ENCODE measurements at places on chromosomes 3 and 15.
A peak's percentile ranks its signal among the peaks of the same experiment; 100 is the strongest.

DNA sequence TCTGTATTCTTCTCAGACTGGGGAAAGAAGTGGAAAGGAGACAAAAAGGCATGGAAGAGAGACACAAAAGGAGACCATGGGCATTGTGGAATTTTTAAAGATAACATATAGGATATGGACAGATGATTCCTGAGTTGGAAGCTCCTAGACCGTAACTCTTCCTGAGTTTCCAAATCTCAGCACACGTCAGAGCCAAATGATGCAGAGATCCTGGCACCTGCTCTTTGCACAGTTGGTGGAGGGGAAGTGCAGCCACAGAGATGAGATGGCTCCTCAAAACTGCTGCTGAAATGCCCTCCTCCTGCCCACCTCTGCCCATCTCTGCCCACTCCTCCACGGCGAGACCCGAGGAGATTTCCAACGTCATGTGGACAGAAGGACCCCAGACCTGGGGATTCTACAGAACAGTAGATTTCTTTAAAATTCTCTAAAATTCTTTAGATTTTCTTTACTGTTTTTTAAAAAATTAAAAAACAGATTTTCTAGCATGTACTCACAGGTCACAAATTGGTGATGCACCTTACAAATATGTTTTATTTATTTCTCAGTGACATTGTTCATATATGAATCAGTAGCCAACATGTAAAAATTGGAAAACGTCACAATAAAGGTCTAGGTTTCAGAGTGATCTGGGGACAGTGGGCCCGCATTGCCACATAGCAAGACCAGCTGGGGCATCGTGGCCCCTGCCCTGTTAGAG, 8.1 kb downstream of the CPN2 start:
- no peak for DNase-seq

DNA sequence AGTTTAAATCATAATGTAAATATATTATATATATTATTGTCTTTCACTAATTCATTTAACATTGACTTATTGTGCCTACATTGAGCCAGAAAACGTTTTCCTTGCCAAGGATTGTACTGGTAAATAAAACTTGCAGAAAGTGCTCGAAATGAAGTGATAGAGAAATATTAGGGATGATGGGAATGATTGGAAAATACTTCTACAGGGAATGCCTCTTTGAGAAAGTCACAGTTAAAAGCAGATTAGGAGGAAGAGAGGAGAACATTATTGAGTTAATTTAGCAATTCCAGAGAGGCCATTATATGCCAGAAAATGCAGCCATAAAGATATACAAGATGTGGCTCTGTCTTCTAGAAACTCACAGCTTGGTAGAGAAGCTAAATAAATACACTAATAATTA, 560.0 kb upstream of the KCNMB2 start:
- no peak for DNase-seq

DNA sequence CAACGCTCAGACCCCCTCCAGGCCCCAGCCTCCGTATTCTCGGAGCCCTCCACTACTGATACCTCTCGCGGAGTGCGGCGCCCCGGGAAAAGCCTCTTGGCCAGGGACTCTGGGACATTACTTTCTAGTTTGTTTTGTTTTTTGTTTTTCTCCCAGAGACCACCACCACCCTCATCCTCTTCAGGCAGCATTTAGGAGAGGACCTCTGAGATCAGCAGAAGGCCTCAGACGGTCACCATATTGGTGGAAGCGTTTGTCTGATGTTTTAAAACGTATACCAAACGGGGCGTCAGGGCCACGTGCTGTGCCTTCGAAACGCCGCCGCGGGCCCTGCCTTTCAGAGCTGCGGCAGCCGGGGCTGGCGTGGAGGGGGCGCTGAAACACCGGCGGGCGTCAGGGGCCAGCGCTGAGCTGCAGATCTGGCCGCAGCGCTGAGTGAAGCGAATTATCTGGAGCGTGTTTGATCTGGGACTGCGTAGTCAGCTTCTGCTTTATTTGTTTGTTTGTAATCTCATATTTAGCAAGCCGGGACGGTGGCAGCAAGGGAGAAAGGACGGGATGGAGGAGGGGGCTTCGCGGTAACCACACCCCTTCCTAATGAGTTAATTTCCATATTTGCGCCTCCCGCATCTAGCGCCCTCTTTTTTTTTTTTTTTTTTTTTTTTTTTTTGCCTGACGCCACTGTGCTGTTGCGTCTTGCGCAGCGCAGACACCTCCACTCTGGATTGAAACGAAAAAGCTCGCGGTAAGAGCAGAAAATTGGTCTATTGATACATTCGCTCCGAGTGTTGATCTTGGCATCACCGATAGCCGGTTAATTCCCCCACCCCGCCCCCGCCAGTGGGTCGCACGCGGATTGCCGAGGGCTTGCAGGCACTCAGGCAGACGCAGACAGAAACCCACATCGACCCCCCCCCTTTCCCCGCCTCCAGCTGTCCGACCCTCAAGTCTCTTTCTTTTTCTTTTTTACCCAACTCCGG, 14.9 kb downstream of the SOX2 start:
- no peak for DNase-seq

- no peak for DNase-seq
These were observed 183.7 kb downstream of the NTRK3 start for GRCh38 chr15:88072598-88073390.

DNA sequence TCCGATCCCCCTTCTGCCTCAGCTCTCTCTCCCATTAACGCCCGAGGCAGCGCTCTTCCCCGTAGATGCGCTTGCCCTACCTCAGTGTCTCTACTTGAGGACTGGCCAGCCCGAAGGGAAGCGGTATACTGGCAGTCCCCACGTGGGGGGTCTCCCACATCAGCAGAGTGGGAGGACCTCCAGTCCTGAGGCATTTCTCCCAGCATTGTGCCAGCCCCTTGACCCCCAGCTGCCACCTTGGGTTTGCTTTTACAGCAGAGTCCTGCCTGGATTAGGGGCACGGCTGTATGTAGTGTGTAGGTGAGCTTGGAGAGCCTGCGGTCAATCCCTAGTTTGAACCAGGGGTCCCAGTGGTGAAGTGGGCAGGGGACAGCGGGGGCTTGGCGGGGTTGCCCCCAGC, 767 bp downstream of the SEMA3F start:
- no peak for DNase-seq

DNA sequence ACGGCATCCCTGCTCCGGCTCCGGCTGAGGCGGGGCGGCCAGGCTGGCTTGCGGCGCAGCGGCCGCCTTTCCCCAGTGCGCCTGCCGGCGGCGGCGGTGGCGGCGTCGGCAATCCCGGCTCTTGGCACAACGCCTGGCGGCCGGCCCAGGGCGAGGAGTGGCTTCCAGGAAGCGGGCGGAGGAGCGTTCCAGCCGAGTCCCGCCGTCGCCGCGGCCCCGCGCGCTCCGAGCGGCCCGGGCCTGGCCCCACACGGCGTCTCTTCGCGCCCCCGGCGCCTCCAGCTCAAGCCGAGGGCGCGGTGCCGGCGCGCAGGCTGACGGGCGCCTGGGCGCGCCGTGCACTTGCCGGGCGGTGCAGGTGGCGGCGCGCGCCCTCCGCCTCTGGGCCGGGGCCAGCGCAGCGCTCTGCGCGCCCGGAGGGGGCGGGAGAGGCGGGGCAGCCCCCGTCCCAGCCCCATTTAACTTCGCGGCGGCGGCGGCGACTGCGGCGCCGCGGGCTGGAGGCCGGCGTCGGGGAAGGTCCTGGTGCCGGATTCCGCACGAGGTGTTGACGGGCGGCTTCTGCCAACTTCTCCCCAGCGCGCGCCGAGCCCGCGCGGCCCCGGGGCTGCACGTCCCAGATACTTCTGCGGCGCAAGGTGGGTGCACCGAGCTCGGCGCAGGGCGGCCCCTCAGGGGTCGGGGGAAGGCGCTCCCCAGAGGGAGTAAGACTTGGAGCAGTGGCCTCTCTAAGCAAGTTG, at the start of gene ADAMTSL3:
TSS of gene ADAMTSL3 (plus strand) at position 485 of the 740 bp plus-strand sequence. CDS start 1,639 bp downstream, outside the sequence.
- no peak for DNase-seq

DNA sequence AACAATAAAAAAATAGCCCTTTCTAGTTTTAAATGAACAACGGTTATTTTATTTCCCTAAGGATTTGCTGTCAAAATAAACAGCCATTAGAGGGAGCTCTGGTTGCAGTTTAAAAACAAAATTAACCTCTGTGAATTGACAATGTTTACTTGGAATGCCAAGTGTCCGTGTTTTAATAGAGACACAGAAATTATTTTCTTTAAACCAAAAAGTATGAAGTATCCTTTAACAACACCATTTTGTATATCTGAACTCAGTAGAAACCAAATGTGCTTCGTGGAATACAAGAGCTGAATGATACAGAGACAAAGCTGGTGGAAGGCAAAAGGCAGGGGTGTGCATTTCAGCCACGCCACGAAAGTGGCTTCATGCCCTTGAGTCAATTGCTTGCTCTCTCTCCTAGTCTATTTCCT, 74.4 kb downstream of the MOBP start:
- DNase-seq: peak; percentile 28

DNA sequence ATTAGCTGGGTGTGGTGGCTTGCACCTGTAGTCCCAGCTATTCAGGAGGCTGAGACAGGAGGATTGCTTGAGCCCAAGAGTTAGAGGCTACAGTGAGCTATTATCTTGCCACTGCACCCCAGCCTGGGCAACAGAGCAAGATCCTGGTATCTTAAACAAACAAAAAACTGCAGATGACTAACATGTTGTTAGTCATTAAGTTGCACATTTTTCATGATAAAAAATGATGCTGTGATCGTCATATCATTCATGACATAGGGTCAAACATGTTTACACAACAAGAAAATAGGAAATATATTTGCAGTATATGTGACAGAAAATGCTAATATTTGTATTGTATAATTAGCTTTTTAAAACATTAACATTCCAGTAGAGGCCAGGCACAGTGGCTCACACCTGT, 20.2 kb upstream of the DAPK2 start:
- DNase-seq: no peak

DNA sequence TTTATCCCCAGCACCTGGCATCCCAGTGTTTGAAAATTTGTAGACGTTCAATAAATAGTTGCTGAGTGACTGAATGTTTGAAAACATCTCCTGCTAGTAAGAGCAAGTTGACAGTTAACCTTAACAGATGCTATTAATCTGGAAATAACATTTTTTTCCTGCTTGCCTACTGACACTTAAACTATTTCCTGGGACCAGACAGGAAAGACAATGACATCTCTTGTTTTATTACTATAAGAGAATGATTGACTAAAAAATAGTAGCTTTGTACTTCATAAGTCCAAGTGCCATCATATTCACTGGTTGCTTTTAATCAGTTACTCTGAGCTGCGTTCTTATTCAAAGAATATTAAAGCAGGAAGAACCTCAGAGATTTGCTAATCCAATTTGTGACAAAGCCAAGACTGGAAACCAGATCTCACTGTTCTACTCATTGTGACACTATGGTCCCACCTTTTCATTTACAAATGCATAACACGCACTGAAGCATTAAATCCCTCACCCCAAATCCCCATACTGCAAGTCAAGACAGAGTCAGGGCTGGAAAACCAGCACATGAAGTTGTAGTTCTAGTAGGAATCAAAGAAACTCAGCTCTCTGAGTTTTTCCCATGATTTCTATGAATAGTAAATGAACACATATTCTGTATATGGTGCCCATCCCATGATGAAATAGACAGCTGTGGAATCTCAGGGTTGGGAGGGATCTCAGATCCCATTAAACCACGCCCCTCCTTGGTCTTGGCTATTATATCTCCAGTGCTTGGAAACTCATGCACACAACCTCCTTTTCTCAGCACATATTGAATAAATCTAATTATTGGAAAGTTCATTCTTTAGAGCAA, 212.7 kb upstream of the P2RY1 start:
- no peak for DNase-seq

DNA sequence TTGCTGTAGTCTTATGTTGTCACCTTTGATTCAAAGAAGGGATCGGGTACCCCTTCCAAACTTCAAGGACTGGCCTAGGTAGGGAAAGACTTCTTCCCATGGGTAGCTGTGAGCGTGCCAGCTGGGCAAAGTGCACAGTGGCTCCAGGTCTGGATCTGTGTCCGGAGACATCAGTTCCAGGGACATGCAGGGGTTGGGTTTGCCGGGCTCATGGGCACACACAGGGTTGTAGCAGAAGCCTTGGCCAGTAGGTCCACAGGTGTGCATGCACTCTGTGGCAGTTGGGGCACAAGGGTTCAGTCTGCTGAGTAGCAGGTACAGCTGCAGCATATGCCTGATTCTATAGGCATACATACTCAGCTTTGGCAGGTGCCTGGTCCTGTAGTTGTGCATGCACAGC, 111.2 kb downstream of the EFHB start:
- DNase-seq: no peak

GRCh38 chr3:36477655-36478054, 97.4 kb downstream of the STAC start:
- DNase-seq: no peak

DNA sequence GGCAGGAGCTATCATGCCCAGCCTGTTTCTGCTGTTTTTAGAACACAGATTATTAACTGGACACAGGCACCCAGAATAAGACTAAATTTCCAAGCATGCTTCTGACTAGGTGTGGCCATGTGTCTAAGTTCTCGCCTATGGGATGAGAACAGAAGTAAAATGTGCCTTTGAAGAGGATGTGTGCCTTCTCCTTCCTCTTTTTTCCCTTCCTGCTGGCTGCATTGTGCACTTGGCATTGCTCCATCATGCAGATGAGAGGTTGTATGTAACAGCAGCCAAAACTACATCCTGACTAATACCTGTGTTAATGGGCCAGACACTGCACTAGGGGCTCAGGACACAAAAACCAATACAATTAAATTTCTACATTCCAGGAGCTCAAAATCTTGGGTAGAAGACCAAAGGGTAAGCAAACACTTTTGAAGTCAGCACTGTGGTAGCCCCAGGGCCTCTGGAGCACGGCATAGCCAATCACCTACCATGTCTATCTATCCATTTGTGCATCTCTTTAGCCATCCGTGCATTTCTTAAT, 40.9 kb upstream of the RNU6-1 start:
- DNase-seq: no peak

DNA sequence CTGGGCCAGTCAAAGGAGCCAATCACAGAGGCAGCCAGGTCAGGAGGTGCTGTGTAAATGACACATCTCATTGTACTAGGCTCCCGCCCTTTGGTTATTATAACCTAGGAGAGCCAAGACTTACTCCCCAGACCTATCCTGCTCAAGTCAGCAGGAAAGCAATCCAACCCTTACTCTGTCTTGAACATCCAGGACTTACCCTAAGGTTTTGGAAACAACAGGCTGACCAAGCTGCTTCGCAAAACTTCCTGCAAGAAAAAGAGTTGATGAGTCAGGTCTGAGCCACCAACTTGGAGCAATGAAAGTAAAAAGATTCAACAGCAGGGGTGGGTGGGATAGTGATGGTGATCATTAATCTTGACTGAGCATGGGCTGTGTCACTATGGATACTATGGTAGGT, 144.4 kb downstream of the MYLK start:
- no peak for DNase-seq

DNA sequence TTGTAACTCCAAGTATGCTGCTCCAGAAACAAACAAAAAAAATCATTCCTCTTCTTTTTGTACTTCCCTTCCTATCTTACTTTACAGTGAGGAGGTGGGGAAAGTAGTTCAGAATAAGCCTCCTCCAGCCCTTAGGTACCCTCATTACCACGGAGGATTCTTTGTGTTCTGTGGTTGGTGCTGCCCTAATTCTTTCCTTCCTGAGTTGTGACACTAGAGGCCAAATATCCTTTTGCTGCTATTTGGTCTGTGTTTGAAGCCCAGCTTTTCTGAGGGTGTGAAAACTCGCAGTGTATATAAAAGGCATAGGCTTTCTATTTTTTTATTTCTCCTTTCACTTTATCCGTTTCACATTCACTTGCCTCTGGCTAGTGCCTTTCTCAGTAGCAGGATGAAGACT, 98.2 kb downstream of the HHLA2 start:
- DNase-seq: no peak
